Activated naive CD8-positive, alpha-beta T cell treated with anti-CD3 and anti-CD28 coated beads, Interleukin-2, amount 50 U/mL, for 24 hours (primary cell): ENCODE measurements at places on chromosomes 3 and 15.

DNA sequence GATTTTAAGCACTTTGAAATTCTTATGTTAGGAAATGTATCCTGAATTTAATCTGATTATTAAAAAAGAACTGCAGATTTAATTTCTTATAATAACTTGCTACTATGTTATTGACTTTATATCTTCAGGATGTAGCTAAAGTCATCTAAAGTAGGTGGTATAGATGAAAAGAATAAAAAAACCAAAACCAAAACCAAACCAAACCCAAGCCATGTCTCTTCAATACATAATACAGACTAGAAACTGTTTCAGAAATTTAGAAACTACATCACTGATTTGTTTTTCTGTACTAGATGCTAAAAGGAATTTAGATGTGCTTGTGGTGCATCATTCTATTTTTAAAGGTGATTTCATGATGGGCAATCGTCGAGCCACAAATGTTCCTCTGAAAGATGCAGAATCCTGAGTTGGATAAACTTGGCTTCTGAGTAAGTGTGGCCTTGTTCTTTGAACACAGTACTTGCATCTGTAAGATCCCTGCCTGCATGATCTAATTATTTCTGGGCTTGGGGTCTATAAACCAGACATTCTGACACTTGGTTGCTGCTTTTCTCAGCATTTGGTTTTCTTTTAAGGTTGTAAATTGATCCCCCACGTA lies 287.1 kb upstream of the SUCLG2 start:
- no peak for DNase-seq

DNA sequence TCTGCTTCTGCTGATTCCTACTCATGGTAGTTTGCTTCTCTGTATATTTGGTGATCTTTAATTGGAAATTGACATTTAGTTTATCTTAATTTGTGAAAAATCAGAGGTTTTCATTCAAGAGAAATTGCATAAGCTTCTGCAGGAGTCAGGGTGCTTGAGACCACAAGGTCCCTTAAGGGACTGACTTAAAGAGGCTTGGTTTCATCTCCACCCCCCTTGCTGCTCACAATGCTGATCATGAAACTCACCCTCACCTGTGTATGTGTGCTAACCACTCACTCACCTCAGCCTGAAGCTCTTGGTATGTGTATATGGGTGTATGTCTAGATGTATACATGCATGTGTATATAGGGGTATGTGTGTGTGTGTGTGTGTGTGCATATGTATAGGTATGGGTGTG lies 11.4 kb downstream of the PGPEP1L start:
- DNase-seq = no peak

GRCh38 chr15:31272558-31273257 lies 53.9 kb upstream of the KLF13 start:
- no peak for DNase-seq

- DNase-seq = no peak
Measured at GRCh38 chr15:68696414-68697363, 117.9 kb downstream of the CORO2B start.

GRCh38 chr3:129525341-129525968 lies 3.0 kb upstream of the RHO start:
- DNase-seq = peak; percentile 16

DNA sequence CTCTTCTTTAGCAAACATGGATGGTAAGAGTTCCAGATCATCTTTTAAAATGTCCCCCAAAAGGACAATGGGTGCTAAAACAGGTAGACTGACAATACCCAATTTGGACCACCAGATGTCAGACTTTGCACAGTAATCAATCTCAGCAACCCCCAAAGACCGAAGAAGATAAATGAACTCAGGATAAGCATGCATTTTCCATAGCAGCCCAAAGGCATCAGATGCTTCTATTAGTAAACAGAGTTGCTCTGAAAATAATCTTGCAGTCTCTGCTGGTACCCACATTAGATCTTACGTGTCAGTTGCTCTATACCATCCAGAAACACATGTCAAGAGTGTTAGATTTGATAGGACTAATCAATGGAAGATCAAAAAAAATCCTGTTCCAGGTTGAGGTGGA lies 20.6 kb downstream of the MYH15 start:
- peak; percentile 17 for DNase-seq

- no peak for DNase-seq
Measured at GRCh38 chr15:26038693-26039092, 175.6 kb upstream of the ATP10A start.

- DNase-seq = no peak
Measured at GRCh38 chr15:99126930-99127329, 22.1 kb downstream of the SYNM start.

DNA sequence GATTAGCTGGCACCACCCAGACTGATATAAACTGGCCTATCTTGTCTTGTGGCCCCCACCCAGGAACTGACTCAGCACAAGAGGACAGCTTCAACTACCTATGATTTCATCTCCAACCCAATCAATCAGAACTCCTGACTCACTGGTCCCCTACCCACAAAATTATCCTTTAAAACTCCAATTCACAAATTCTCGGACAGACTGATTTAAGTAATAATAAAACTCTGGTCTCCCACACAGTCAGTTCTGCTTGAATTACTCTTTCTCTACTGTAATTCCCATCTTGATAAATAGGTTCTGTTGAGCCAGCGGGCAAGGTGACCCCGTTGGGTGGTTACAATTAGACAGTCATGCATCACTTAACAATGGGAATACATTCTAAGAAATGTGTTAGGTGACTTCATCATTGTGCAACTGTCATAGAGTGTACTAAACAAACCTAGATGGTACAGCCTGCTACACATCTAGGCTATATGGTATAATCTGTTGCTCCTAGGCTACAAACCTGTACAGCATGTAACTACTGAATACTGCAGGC lies 48.1 kb upstream of the MAP4 start:
- DNase-seq = no peak

DNA sequence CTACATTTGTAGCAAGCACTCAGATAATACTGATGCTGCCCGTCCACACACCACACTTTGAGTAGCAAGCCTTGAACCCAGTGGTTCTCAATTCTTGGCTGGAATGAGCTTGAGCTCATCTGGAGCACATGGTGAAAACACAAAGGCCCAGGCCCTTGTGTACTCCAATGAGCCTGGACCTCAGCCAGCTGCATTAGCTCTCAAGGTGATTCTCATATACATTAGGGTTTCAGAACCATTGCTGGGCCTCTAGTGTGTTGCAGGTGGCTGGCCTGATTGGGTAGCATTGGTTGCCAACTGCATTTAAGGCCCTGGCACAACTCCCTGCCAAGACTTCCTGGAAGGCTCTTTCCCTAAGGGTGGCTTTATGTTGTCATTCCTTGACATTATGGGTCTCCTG lies 23.4 kb upstream of the ZFAND6 start:
- no peak for DNase-seq

DNA sequence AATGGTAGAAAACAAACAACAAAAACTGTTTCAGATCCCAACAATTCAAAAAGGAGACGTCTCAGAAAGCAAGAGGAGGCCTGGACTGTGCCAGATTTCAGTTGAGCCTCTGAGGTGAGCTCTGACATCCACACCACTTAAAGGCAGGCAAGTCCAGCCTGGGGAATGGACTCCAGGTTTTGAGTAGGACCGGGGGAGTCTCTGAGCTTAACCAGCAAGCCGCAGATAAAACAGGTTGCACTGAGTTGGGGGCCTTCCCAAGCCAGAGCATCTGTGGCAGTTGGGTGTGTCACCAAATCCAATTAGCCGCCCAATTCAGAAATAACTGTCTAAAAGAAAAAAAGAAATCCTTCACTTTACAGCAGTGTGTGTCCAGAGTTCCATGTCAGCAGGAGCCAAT lies 54.7 kb downstream of the OXNAD1 start:
- no peak for DNase-seq

- no peak for DNase-seq
Measured at GRCh38 chr15:42060797-42061196, 33.6 kb downstream of the PLA2G4D start.

DNA sequence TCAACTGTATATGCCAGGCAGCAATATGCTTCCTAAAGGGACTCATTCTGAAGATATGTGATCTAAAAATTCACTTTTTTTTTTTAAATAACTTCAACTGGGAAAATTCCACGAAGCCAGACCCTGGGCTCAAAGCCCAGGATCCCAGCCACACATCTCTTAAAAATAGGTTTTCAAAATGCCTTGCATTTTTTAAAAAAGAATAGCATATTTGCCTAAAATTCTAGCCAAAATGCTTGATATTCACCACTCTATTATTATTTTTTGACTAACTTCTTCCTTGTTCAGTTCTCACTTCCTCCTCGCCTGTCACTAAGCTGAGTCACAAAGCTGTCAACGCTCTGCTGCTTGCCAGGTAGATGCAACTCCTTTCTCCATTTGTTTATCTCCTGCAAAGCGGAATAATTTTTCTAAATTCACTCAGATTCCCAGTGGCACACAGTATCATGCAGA lies 28.0 kb upstream of the VGLL4 start:
- no peak for DNase-seq

GRCh38 chr3:31911643-31912042 lies 69.4 kb downstream of the OSBPL10 start:
- DNase-seq = no peak

DNA sequence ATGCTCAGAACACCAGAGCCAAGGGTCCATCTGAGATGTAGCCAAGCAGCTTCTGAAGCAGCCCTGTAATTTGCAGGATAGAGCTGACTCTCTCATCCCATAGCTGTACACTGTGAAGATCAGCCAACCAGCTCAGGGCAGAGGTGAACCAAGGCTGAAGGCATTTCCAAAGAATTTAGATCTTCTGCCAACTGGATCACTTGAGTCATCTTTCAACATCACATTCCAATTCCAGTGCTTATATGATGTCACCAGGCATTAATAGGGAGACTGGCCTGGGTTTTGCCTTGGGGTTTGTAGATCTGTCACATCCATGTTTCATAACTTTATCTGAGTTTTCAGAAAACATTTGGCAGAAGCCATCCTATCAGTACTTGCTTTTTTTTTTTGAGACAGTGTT lies 98.2 kb downstream of the NR2F2 start:
- no peak for DNase-seq

DNA sequence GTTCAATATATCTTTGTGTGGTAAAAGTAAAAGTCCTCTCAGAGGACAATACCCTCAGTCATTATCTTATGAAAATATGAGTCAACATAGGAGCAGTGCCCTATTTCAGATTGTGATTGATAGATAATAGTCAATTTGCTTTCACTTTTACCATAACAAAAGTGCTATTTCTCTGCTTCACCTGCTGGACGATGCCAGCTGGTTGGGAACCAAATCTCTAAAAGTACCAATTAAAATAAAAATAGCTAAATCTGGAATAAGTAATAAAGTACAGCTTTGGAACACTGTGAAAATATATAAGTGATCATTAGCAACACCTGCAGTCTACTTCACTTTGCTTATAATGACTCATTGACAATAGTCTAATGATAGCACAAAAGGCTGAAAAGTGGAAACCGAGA lies 390.3 kb upstream of the AGTR1 start:
- DNase-seq = no peak

DNA sequence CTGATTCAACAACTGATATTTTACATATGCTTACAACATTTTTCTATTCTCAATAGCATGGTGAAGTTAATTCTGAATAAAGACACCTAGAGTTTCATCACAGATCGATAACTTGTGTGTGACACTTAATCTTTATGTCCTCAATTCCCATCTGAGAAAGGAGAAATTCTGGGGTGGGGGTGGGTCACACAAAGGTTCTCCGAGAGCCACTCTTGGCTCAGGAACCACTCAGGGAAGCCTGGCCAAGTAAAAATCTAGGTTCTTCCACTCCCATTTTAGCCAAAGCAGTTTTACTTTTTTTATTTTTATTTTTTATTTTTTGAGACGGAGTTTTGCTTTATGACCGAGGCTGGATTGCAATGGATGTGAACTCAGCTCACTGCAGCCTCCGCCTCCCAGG lies 111.0 kb upstream of the TBL1XR1 start:
- no peak for DNase-seq

- DNase-seq = no peak
Measured at GRCh38 chr3:40173227-40173721, 136.2 kb upstream of the EIF1B start.

DNA sequence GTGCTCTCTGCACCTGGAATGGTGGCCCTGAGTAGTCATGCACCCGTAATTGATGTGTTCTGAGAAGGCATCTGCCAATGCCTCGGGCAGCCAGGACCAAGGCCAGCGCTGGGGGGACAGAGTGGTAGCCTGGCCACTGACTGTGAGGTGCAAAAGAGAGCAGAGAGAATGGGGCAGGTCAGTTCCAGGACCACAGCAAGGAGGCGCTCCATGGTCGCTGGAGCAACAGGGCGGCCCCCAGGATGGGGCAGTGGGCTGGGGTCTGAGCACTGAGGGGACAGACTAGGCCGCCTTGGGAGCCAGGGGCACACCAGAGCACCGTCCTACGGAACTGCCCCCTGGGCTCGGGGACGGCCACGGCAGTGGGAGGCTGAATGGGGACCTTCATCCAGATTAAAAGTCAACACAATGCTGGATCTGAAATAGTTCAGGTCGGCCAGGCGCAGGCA lies 48.3 kb upstream of the IQSEC1 start:
- DNase-seq = no peak

DNA sequence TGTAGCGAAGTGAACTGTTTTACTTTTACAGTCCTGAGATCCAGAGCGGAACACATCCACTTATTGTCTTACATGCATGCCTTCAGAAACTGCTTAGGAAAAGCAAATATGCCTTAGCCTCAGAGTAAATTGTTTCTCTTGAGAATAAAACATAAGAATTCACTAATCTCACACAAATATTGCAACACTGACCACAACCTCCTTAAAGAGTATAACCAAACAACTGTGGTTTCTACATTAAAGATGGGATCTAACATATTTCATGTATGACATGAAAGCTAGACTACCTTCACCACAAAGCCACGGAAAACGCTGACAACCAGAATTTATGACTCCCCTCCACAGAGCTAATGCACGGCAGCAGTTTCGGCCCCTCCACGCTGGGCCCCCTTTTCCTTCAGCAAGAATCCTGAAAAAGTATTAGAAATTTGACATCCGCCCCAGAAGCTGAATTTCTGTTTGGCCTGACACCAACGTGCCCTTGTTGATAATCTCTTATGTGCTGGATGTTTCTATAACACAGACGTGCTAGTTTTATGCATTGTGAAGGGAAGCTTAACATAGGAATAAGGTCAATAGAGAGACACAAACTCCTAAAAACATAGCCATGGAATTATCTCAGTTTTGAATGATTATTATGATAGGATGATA lies 84.6 kb downstream of the GREM1 start:
- DNase-seq = peak; percentile 4

DNA sequence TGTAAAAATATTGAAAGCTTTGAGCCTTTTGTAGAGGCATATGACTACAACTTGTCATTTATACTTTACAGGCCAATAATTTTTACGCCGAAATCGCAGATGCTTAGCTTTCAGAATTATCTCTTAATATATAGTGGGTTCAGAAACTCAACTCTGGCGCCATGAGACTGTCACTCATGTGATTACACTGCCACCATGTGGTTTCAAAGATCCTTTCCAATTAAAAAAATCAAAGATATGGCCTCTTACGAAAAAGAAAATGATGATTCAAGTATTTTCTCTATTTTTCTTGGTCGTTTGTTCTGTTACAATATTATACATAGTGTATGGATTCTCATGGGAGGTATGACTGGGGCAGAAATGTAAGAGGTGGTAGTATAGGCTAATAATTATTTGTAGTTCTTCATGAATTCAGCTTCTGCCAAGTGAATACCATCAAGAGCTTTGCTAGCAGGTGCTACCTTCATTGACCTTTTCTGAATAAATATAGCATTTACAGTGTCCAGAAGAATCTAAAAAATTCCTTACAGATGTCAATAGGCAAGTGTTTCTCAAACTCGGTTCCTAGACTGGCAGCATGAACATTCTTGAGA lies 751.7 kb upstream of the GOLIM4 start:
- no peak for DNase-seq

GRCh38 chr15:88077296-88078020 lies 179.1 kb downstream of the NTRK3 start:
- no peak for DNase-seq
